ENCODE measurements at places on chromosomes 7 and 10. TPM values are rescaled to one million over a fixed set of nuclear protein-coding genes. Genes with fewer than 3 reads are reported as not detected.

The MYOZ1 gene
- total RNA-seq, result not detected

The NAMPT gene
- total RNA-seq, result 1,006 TPM

The AGMO gene
- 0.33 TPM for total RNA-seq

The FRMPD2 gene
- total RNA-seq, result not detected

The IDI2 gene
- not detected for total RNA-seq

The BEND7 gene
- total RNA-seq, result 1.7 TPM

The KIF20B gene
- total RNA-seq, result 13.8 TPM

The CYP26C1 gene
- not detected for total RNA-seq

The CDHR1 gene
- total RNA-seq, result not detected

The PITX3 gene
- not detected for total RNA-seq

The NEUROG3 gene
- total RNA-seq, result not detected

The PSMC2 gene
- total RNA-seq, result 356 TPM

The WNT2 gene
- total RNA-seq, result under 0.01 TPM

The CLCN1 gene
- not detected for total RNA-seq

The ZPBP gene
- not detected for total RNA-seq

Data from melanocyte of skin (primary cell).